ENCODE measurements at places on chromosomes 6 and 20.

- DNase-seq = no peak
These were observed 17.3 kb downstream of the STX7 start for GRCh38 chr6:132495604-132496079.

DNA sequence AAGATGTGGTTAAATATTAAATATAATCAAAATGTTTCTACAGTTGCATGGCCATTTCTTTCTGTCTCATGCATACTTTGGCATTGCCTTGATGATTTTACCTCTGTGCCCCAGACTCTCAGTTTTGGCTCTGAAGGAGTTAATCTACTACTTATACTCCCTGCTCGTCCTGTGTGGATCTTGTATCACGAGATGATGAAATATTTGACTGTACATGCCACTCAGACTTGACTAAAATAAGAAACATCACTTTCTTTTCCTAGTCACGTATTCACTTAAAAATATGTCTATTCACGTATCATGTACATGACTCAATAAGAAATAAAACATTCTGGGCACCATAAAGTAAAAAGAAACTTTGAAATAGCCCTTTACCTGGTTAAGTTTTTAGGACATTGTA is 397.7 kb downstream of the RFPL4B start:
- DNase-seq = no peak

DNA sequence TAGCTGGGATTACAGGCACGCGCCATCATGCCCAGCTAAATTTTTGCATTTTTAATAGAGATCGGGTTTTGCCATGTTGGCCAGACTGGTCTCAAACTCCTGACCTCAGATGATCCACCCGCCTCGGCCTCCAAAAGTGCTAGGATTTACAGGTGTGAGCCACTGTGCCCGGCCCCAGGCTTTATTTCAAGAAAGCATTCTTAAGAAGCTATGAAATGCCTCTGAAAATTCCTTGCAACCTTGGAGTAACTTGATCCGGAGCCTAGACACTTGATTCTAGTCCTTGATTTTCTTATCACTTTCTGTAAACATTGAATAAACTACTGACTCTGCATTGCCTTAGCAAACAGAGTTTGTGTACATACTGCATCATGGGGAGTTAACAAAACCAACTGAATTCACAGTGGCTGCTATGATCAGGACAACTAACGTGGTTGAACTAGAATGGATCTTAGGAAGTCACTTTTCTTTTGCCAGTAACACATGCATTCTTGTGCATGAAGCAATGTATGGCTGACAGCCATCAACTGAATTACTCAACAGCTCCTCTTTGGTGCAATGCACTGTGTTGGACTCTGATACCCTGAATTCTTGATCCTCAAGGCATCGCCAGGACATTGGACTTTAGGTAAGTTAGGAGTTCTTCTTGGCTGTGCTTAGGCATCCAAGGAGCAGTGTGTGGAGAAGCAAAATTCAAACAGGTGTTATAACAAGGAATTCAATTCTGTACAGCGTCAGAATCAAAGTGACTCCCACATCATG is 102.8 kb upstream of the TMEM170B start:
- DNase-seq = no peak

DNA sequence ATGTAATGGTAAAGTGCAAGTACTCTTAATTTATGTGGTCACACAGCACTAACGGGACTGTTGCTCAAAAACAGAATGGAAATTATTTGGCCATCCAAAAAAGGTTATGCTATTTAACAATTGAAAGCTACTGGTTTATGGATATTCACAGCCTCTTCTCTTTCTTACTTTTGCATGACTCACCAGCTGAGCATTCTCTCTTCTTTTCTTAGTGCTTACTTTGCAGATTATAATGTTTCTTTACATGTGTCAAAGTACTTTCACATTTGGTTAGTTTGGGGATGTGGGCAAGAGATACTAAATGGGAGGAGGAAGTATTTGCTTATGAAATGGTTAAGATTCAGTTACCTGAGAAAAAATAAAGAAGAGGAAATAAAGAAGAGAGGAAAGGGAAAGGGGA is 610.5 kb downstream of the HTR1B start:
- DNase-seq = no peak

- peak; percentile 97 for DNase-seq
These were observed at the start of gene IER3 for GRCh38 chr6:30744054-30744805. TSS of gene IER3 (minus strand) at chr6:30744547. CDS start at chr6:30744518, 29 bp downstream.

GRCh38 chr20:18624948-18625347 is 37.1 kb downstream of the DTD1 start:
- no peak for DNase-seq

GRCh38 chr6:118296129-118296901 is 251.8 kb upstream of the PLN start:
- no peak for DNase-seq

DNA sequence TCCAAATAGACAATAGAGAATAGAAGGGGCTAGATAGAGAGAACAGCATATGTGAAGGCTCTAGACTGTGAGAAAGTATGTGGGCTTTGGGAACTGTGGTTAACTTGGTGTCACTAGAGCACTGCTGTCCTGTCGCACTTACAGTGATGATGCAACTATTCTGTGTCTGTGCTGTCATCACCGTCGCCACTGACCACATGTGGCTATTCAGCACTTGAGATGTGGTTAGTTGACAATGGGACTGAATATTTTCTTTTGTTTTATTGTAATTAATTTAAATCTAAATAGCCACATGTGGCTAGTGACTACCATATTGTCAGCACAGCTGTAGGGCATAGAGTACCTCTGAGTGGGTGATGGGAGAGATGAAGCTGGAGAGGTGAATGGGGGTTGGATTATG is 39.0 kb upstream of the IFNGR1 start:
- peak; percentile 80 for DNase-seq

GRCh38 chr6:111596784-111597183 is 8.9 kb downstream of the TRAF3IP2 start:
- no peak for DNase-seq

DNA sequence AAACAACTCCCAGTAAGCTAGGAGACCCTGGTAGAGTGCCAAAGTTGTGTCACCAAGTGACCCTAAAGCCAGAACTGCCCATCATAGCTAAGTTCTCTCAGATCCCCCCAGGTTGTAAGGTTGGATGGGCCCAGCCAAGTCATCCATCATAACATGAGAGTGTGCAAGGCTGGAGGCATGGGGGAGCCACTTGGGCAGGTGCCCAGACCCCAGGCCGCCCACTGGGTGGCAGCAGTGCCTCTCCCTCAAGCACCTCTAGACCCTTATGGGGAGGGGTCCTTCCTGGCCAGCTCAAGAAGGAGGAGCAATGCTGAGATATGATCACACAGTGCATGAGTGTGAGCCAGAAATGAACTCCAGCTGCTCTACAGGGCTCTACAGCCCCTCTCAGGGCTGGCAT is 154.5 kb downstream of the MYLK4 start:
- DNase-seq = no peak

DNA sequence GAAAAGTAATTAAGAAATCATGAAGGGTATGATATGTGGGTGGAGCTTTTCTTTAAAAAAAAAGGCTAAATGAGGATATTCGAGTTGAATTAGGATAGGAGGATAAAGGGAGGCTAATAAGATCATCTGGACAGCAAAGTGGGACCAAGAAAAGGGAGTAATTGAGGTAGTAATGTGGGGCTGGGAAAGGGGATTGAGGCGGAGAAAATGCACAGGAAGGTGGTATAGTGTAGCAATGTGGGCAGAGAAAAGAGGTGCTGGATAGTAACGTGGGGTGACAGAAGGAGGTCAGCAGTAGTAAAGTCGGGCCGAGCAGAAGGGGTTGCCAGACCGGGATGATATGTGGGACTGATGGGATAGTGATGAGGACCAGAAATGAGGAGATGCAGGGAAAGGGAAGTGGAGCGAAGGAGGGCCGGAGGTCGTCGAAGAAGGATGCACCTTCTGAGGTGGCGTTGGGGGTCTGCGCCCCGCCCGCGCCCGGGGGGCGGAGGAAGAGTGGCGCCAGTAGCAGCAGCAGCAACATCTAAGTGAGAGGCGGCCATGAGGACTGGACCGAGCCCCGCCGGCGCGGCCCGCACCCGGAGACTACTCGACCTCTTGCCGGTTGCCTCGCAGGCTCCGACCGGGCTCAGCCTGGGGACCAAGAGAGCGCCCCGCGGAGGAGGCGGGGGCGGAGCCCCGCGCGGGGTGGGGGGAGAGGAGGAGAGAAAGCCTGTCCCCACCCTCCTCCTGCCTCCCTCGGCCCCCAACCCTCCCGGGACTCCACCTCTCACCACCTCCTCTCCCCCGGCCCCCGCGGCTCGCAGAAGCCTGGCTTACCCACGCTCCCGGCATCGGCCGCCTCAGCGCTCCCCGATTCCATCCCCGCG is 887 bp downstream of the GABBR1 start:
- peak; percentile 81 for DNase-seq

DNA sequence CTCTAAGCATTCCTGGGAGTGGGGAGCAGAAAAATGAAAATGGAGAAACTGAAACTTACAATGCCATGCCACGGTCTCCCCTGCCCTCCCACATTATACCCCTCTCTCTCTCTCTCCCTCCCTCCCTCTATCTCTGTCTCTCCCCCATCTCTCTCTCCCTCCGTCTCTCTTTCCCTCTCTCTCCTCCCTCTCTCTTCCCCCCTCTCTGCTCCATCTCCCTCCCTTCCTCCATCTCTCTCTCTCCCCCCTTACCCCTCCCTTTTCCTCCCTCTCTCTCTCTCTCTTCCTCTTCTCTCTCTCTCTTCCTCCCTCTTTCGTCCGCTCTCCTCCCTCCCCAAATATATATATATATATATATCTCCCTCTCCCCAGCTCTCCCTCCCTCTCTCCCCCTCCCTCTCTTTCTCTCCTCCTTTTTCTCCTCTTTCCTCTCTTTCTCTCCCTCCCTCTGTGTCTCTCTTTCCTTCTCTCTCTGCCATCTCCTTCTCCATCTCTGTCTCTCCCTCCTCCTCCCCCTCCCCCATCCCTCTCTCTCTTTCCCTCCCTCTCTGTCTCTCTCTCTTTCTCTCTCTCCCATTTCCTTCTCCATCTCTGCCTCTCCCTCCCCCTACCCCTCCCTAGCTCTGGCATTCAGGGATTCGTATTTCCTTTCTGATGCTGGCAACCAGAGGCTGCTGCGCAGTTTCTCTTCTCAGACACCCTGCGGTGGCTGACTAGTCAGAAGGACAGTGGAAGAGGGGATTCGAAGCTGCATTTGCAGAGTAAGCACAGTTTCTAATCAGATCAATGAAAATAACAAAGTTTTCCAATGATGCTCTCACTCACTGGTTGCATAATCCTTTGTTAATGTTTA is 13.9 kb upstream of the VAPB start:
- DNase-seq = no peak

DNA sequence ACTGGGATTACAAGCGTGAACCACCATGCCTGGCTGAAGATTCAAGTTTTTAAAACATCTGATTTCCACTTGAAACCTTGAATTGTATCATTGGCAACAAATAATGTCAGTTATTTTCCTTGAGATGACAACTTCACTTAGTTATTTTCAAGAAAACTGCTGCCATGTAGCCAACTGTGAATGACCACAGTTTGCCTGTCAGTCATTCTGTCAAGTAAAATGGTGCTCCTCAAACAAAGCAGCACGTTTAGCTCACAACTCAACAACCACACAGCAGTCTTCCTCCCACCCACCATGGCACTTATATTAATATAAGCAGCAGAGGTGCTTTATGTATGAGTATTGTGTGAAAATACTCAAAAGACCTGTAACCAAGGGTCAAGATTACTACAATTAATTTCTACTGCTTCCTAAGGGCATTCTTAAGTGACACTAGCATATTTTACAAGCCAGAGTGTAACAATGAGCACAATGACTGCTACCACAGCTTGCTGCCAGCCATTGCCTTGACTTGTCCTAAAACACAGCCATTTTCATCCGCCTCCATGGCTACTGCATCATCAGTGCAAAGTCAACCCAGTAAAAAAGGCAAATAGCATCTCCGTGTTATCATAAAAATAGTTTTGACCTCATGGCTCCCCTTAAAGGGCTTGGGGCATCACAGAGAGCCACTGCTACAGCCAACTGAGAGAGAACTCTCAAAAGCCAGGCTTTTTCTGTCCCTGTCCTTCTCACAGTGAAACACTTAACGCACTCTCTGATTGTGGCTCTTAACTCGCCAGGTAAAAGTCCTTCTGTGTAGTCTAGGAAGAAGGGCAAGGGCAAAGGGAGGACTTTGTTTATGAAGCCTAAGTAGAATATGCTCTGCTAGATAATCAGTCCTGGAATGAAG is 96.4 kb upstream of the TAB2 start:
- DNase-seq = peak; percentile 31

- DNase-seq = no peak
These were observed 544 bp upstream of the STK38 start for GRCh38 chr6:36547646-36548400.

DNA sequence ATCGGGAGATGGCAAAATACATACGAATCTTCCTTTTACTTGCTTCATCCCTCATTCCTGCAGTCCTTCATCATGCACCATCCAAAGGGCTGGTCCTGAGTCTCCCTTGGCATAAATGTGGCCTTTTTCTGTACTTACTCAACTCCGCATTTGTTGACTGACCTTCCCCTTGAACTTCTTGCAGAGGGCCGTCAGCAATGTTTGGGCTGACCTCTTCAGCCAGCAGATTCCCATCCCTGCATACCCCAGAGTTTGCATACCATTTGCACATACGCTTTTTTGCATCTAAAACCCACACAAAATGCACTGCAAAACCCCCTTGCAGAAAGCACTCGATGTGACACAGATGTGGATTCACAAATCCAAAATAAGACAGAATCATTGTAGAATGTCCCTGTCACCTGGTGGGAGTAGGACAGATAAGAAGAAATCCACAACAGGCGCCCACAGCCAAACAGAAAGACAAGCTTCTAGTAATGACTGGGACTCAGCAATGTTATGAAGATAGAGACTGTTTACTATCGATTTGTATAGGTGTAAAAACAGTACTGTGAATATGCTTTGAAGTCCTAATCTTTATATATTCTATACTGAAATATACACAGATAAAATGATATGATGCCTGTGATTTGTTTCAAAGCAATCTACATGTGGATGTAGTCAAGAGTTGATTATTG is 45.8 kb downstream of the TBC1D7 start:
- no peak for DNase-seq

- peak; percentile 78 for DNase-seq
These were observed at the start of gene KHDRBS2 for GRCh38 chr6:62285612-62286469. TSS of gene KHDRBS2 (minus strand) at chr6:62286225.

DNA sequence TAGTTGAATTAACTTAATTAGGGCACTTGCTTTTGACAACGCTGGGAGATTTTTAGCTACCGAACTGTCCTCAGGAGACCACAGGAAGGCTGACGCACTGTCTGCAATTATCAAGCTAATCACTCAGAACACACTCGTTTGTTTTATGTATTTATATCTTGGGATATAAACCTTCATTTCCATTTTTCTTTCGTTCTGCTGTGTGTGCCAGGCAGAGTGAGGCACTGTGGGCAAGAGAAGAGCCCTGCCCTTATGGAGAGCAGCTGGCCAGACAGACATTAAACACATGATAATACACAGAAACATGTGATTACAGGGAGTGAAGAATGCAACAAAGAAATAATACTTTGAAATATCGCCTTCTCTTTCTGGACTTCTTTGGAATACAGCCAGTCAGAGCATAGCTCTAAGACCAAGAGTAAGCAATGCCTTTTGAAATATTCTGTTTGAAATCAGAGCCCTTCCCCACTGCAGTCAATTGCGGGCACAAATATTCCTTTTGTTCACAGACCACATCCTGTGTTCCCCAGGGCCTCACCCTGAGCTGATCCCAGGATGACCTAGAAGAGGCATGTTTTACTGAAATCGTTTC is 96.8 kb downstream of the ANKRD60 start:
- DNase-seq = peak; percentile 27

GRCh38 chr6:83216806-83217205 is 23.6 kb downstream of the RWDD2A start:
- no peak for DNase-seq

GRCh38 chr6:166855416-166855815 is 100.9 kb downstream of the RNASET2 start:
- no peak for DNase-seq
